ENCODE measurements at places on chromosomes 3 and 15. TPM values are rescaled to one million over a fixed set of nuclear protein-coding genes. Genes with fewer than 3 reads are reported as not detected.

DNA sequence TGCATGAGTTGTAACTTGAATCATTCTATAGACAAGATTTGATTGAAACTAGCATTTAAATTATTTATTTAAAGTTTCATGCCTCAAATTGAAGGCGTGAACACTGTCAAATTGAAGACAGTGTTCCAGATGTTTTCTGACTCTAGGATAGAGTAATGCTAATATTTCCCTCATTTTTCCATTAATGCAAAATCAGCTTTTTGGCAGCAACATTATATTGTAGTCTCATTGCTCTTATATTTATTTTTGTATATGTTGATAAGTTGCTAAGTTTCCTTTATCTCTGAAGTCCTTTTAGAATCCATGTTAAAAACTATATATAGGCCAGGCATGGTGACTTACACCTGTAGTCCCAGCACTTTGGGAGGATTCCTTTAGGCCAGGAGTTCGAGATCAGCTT is 4.8 kb downstream of the FANCI start:
- no peak for DNase-seq

- DNase-seq = no peak
Observed at GRCh38 chr15:67578020-67578600, 35.6 kb downstream of the MAP2K5 start.

The CLDN11 gene
- 22.4 TPM for total RNA-seq

The PCNP gene
- 137 TPM for total RNA-seq

The CLRN1 gene
- not detected for total RNA-seq

DNA sequence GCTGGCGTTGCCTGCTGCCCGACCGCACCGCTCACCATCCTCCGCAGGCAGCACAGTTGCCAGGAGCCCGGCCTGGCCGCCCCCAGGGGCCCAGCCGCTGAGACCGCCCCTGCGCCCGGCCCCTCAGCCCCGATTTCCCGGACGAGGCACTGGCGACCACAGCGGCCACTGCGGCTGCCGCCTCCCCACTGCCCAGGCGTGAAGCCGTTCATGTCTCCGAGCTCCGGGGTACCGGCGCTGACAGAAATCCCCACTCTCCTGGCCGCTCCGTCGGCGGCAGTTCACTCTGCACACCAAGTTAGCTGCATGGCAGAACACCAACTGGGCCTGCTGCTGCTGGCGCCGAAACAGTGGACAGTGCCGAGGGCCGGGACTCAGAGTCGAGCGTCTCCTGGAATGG is 8.5 kb downstream of the SELENOT start:
- DNase-seq = no peak

DNA sequence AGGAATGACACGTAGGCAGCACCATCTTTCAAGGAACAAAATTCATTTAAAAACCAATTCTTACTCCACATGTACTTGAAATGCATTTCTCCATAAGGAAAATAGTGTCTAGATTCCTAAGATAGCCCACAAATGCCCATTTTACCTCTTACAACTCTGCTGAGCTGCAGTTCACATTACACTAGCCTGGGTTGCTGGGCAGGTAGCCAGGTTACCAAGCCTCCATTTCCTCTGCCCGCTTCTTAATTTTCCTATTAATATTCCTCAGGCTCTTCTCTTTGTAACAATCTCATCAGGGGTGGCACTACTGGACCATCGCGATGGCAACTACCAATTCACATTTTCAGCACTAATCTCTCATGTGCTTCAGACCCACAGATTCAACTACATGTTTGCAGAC is 10.8 kb downstream of the ATP13A3 start:
- DNase-seq = no peak
